Heart left ventricle (tissue), 16 donors: ENCODE measurements at places on chromosomes 5 and 9.

GRCh38 chr5:55636177-55636576, 75.9 kb downstream of the SLC38A9 start:
- no peaks in the 10 kb centered on the region for H3K27me3 ChIP-seq
- peaks cover 20% of the 10 kb centered on the region for H3K4me1 ChIP-seq
- H3K36me3 ChIP-seq, result no peaks in the 10 kb centered on the region

DNA sequence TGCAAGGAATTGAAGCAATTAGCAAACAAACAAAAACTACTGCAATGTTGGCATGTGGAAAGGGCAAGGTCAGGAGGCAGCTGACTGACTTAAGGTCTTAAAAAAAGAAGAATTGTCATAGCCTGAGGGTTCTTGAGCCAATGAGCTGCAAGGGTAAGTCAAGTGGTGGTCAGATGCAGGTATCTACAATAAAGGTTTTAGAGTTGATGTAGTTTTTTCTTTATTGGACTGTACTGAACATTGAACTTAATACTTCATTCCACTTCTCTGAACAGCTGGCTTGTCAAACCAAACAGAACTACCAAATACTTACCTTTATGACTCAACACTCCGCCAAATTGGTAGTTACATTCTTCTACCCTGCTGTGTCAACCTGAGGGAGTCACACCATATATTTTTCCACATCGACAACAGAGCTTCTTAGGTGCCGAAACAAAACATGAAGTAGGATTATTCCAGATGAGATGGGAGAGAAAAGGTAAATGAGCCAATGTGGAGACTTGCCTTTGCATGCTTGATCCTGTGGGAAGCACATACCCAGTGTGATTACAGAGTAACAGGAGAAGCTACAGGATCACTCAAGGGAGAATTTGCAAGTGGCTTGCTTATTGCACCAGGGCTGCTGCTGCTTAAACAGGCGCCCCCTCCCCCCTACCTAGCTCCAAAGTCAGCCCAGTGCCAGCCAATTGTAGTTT, 35.3 kb downstream of the EQTN start:
- H3K4me3 ChIP-seq, result no peak overlapping the region
- H3K27ac ChIP-seq, result no peak overlapping the region
- no peaks in the 10 kb centered on the region for H3K27me3 ChIP-seq
- H3K36me3 ChIP-seq, result no peaks in the 10 kb centered on the region

- no peak overlapping the region for H3K4me3 ChIP-seq
- H3K27me3 ChIP-seq, result no peaks in the 10 kb centered on the region
- no peak overlapping the region for H3K27ac ChIP-seq
- no peaks in the 10 kb centered on the region for H3K4me1 ChIP-seq
- DNase-seq, result no peak
- no peaks in the 10 kb centered on the region for H3K36me3 ChIP-seq
These were observed 63.5 kb downstream of the ZNF354C start for GRCh38 chr5:179123491-179124272.

GRCh38 chr5:1436681-1437080, 8.6 kb downstream of the SLC6A3 start:
- H3K36me3 ChIP-seq, result no peaks in the 10 kb centered on the region
- H3K27me3 ChIP-seq, result peaks cover 2% of the 10 kb centered on the region
- no peak for DNase-seq
- H3K4me3 ChIP-seq, result no peak overlapping the region
- no peak overlapping the region for H3K27ac ChIP-seq
- H3K4me1 ChIP-seq, result no peaks in the 10 kb centered on the region

GRCh38 chr9:5832071-5832537, 813 bp downstream of the ERMP1 start:
- no peak for DNase-seq
- peaks cover 6% of the 10 kb centered on the region for H3K4me1 ChIP-seq
- H3K27ac ChIP-seq, result peak overlapping the region; percentile 72
- peaks cover 11% of the 10 kb centered on the region for H3K36me3 ChIP-seq
- H3K4me3 ChIP-seq, result peak overlapping the region; percentile 74
- no peaks in the 10 kb centered on the region for H3K27me3 ChIP-seq

DNA sequence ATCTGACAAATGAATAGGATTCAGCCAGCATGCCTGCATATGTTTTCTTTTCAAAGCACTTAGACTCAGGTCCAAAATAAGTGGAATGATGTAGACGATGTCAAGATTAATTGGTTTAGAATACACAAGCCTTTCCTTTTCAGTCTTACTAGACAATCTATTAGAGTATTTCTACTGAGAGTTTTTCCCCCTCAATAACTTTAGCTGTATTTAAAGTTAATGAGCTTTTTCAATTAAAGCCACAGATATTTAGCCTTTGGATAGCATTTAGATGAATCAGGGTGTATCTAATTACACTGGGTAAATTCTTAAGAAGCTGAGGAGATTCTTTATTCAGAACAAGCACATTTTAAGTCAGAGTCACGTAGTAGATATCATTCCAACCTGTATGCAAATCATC, 198.7 kb upstream of the MPDZ start:
- no peak for DNase-seq
- H3K27ac ChIP-seq, result no peak overlapping the region
- H3K4me1 ChIP-seq, result peaks cover 8% of the 10 kb centered on the region
- H3K4me3 ChIP-seq, result no peak overlapping the region
- no peaks in the 10 kb centered on the region for H3K36me3 ChIP-seq
- H3K27me3 ChIP-seq, result no peaks in the 10 kb centered on the region

GRCh38 chr5:159458217-159458711, 128.0 kb upstream of the IL12B start:
- no peaks in the 10 kb centered on the region for H3K27me3 ChIP-seq
- no peak overlapping the region for H3K27ac ChIP-seq
- no peaks in the 10 kb centered on the region for H3K4me1 ChIP-seq
- no peak overlapping the region for H3K4me3 ChIP-seq
- no peak for DNase-seq

DNA sequence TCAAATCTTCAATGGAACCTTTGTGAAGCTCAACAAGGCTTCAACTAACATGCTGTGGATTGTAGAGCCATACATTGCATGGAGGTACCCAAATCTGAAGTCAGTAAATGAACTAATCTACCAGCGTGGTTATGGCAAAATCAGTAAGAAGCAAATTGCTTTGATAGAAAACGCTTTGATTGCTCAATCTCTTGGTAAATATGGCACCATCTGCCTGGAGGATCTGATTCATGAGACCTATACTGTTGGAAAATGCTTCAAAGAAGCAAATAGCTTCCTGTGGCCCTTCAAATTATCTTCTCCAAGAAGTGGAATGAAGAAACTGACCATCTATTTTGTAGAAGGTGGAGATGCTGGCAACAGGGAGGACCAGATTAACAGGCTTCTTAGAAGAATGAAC, 54.7 kb upstream of the TTC39B start:
- no peaks in the 10 kb centered on the region for H3K27me3 ChIP-seq
- no peaks in the 10 kb centered on the region for H3K4me1 ChIP-seq
- H3K36me3 ChIP-seq, result no peaks in the 10 kb centered on the region
- no peak overlapping the region for H3K27ac ChIP-seq

- no peaks in the 10 kb centered on the region for H3K36me3 ChIP-seq
- H3K4me1 ChIP-seq, result no peaks in the 10 kb centered on the region
- DNase-seq, result no peak
- peak overlapping the region; percentile 67 for H3K27ac ChIP-seq
These were observed 669 bp upstream of the ZFP37 start for GRCh38 chr9:113057193-113057592.

DNA sequence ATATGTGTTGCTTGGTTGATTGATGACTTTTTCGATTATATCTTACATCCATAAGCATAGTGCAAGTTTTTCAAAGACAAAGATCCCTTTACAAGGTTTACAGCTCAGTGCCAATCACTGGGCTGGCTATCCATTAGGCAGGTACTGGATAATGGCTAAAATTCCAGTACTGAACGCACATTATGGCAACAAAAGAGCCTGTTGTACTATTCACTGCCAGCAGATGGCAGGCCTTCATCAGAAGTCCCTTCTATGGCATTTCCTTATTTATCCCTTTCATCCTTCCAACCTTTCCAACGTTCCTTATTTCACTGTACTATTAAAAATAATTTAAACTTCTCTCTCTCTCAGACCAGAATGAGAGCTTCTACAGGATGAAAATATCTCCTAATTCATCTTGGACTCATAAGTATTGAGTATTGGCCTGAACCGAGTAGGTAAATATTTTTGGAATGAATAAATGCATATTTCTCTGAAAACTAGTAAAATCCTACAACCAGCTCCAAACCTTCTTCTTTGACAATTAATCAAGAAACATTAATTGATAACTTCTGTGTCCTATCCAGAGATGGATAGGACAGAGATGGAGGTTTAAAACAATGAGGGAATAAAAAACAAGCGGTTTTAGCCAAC, 6.7 kb upstream of the WNT8A start:
- no peak overlapping the region for H3K27ac ChIP-seq
- no peaks in the 10 kb centered on the region for H3K27me3 ChIP-seq
- no peak for DNase-seq
- no peaks in the 10 kb centered on the region for H3K4me1 ChIP-seq
- no peak overlapping the region for H3K4me3 ChIP-seq

DNA sequence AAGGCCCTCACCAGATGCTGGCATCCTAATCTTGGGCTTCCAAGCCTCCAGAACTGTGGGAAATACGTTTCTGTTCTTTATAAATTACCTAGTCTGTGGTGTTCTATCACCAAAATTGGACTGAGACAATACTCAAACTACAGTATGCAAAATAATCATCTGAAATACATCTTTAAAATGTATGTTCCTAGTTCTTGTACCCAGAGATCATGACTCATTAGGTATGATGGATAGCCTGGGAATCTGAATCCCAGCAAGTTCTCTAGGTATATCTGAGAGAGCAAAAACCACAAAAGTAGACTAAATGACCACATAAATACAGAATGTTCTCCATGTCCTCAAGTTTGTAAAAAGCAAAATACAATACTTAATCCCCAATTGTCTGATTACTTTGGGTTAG, 166.3 kb downstream of the YIPF5 start:
- H3K4me3 ChIP-seq, result no peak overlapping the region
- no peak overlapping the region for H3K27ac ChIP-seq
- H3K4me1 ChIP-seq, result no peaks in the 10 kb centered on the region

GRCh38 chr9:17600962-17601593, 22.2 kb downstream of the SH3GL2 start:
- no peaks in the 10 kb centered on the region for H3K4me1 ChIP-seq
- H3K27me3 ChIP-seq, result no peaks in the 10 kb centered on the region
- H3K36me3 ChIP-seq, result no peaks in the 10 kb centered on the region
- no peak overlapping the region for H3K27ac ChIP-seq

- no peaks in the 10 kb centered on the region for H3K36me3 ChIP-seq
- peaks cover 42% of the 10 kb centered on the region for H3K4me1 ChIP-seq
These were observed 896 bp downstream of the CMBL start for GRCh38 chr5:10306806-10307205.

DNA sequence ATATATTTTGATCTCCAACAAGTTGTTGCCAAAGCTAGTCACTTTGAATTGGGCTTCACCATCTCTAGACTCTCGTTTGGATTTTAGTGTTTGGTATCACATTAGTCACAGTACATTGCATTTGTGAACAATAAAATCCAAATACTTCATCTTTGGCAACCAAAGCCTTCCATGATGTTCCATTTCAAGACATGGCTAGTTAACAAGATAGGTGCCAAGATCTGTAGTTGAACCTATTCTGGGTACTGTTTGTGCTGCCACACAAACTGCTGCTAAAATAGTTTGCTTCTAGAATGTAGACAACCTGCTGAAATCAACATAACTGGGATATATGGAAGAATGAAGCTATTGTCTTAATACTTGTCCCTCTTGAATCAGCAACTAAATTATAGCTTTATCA, 207.5 kb downstream of the LRRC70 start:
- no peak overlapping the region for H3K27ac ChIP-seq
- no peaks in the 10 kb centered on the region for H3K36me3 ChIP-seq
- DNase-seq, result no peak
- no peaks in the 10 kb centered on the region for H3K27me3 ChIP-seq

- no peak overlapping the region for H3K27ac ChIP-seq
- H3K27me3 ChIP-seq, result no peaks in the 10 kb centered on the region
- no peak for DNase-seq
- no peaks in the 10 kb centered on the region for H3K4me1 ChIP-seq
These were observed 10.9 kb downstream of the SLC36A1 start for GRCh38 chr5:151458314-151458713.
